ENCODE measurements at places on chromosomes 2 and 18. TPM values are rescaled to one million over a fixed set of nuclear protein-coding genes. Genes with fewer than 3 reads are reported as not detected.

MYO7B gene
- total RNA-seq: not detected

PCARE gene
- total RNA-seq: not detected

C2orf80 gene
- not detected for total RNA-seq

ST6GAL2 gene
- 1.6 TPM for total RNA-seq

PTPRN gene
- 4.6 TPM for total RNA-seq

TMEM178A gene
- total RNA-seq: 2.2 TPM

SLC40A1 gene
- 14.1 TPM for total RNA-seq

CRYGC gene
- total RNA-seq: not detected

TNS1 gene
- total RNA-seq: 63.7 TPM

MREG gene
- total RNA-seq: 1.1 TPM

SERPINB10 gene
- total RNA-seq: not detected

OTOS gene
- total RNA-seq: not detected

RBKS gene
- total RNA-seq: 1.7 TPM

RSAD2 gene
- not detected for total RNA-seq

ASB3 gene
- 10.0 TPM for total RNA-seq

ASB18 gene
- not detected for total RNA-seq

SERPINB4 gene
- total RNA-seq: not detected

IL36A gene
- not detected for total RNA-seq

PLGLB1 gene
- total RNA-seq: 0.93 TPM

ONECUT2 gene
- total RNA-seq: not detected

CFC1 gene
- total RNA-seq: not detected

SPATS2L gene
- total RNA-seq: 77.3 TPM

UGT1A5 gene
- total RNA-seq: not detected

MOGAT1 gene
- total RNA-seq: not detected

TTN gene
- under 0.01 TPM for total RNA-seq

ST8SIA3 gene
- not detected for total RNA-seq

SH3BP4 gene
- 32.6 TPM for total RNA-seq

PHLPP1 gene
- 6.4 TPM for total RNA-seq

SCN7A gene
- total RNA-seq: 4.3 TPM

EMX1 gene
- not detected for total RNA-seq

PRSS56 gene
- total RNA-seq: not detected

GPR35 gene
- 0.82 TPM for total RNA-seq

IKZF2 gene
- 11.3 TPM for total RNA-seq

GALR1 gene
- total RNA-seq: not detected

ANKRD29 gene
- total RNA-seq: 0.82 TPM

DCC gene
- total RNA-seq: under 0.01 TPM

TMEM87B gene
- total RNA-seq: 28.0 TPM

RESP18 gene
- total RNA-seq: not detected

SERPINB13 gene
- total RNA-seq: not detected

MYO5B gene
- total RNA-seq: under 0.01 TPM

MATN3 gene
- 2.9 TPM for total RNA-seq

HOXD12 gene
- not detected for total RNA-seq

ITPRIPL1 gene
- total RNA-seq: 0.34 TPM

TBR1 gene
- total RNA-seq: not detected

ALPP gene
- total RNA-seq: not detected

IL1F10 gene
- total RNA-seq: not detected

DSEL gene
- 32.3 TPM for total RNA-seq

BMP10 gene
- total RNA-seq: not detected

REG3G gene
- not detected for total RNA-seq

IL37 gene
- not detected for total RNA-seq

NAT8 gene
- not detected for total RNA-seq

ANKRD62 gene
- total RNA-seq: not detected

ASAP2 gene
- 20.3 TPM for total RNA-seq

COA5 gene
- 24.8 TPM for total RNA-seq

SLC9A2 gene
- not detected for total RNA-seq

SULT1C2 gene
- not detected for total RNA-seq

SULT1C4 gene
- not detected for total RNA-seq
